ENCODE measurements at places on chromosomes 7 and 10.

DNA sequence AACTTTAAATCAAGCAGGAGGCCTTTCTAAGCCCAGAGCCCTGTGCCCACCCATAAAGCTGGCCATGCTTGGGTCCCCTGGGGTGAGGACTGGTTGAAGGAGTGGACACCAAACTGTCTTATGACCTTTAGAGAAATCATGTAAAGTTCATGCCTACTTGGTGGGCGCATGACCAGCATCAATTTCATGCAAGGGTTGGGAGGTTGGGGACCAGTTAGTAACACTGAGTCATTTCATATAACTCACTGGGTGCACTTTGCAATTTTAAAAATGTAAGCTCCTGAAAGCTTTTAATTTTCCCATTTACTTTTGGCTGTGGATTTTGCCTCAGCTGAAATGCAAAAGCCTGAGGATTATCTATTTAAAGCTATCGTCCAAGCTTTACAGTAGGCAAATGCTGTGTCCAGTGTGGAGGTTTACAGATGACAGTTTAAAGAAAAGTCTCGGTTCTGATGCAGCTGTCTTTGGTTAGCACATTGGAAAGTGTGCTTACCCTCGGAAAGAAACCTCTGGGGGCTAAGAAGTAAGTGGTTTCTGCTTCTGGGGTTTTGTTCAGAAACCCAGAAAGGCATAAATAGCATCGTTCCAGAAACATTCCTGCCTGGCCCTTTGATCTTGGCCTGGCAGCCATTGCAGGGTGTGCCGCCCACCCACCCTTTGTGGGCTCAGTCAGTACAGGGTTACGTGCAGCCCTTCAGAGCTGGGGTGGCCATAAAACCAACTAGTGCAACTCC is 48.8 kb upstream of the CHST15 start:
- no peak for DNase-seq

DNA sequence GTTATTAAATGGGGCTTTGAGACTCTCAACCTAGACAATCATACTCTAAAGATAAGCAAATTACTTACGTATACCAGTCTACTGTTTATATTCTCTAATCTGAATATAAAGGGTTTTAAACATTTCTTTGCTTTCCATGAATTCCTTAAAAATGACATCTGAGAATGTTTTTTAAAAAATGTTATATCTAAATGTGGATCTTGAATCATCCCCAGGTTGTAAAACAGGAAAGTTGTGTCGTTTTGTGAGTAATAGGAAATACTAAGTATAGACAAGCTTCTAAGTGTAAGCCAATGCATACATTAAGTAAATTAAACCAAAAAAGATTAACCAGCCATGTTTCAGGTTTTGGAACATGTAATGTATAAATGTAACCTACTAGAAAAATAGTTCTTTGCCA is 26.8 kb downstream of the ADD3 start:
- DNase-seq: no peak

DNA sequence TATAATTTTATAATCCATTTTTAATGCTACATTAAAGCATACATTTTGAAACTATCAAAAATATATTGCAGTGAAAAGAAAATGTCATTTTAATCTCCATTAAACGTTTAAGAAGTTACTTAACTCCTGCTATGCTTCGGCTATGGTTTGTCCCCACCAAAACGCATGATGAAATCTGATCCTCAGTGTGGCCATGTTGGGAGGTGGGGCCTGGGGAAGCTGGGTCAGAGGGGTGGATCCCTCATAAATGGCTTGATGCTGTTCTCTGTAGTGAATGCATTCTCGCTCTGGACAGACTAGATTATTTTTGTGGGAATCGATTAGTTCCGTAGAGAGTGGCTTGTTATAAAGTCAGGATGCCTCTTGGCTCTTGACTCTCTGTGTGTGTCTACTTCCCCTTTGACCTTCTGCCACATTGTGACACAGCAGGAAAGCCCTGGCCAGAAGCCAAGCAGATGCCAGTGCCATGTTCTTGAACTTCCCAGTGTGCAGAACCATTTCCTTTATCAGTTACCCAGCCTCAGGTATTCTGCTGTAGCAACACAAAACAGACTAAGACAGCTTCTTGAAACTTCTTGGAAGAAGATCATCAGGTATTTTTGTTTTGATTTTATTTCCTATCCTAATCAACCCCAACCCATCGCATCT is 77.8 kb downstream of the TCERG1L start:
- DNase-seq: no peak

DNA sequence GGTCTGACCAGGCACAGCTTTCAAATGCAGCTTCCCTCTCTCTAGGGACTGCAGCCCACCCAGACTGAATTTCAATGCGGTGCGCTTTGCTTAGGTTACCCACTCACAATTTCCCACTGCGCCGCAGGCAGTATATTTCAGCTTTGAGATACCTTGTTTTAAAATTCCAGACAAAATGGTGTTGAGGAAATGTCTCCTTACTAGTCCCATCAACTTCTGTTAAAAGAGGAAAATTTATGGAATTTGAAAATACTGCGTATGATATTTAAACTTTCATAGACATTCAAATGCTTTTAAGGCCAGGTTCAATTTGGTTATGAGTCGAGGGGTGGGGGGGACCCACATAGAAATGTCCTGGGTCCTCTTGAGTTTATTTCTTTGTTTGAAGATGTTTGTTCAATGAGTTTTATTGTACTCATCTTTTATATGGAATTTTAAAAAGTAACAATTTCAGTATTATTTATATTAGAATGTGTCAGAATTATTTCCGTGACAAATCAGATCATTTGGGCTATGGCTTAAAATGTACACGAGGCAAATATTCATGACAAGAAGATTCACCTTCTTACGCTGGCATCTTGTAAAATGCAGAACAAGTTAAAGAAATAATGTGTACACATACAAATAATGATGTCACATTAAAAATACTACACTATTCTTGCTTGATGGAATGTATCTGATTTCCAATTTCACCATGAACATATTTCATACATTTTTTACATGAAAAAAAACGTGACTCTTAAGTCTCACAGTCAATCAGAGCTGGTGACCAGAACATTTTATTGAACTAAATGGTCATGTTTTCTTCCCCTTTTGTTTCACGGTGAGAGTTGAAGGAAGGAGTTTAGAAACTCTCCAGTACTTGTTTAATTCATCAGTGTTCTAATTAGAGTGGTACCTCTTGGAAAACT is 1.3 kb downstream of the IKZF1 start:
- DNase-seq: no peak

- no peak for DNase-seq
Measured at GRCh38 chr10:90845726-90846125, 12.1 kb downstream of the HTR7 start.

- DNase-seq: no peak
Measured at GRCh38 chr7:129095258-129095657, 40.3 kb upstream of the TNPO3 start.

GRCh38 chr7:110119883-110120581 is 970.9 kb upstream of the LRRN3 start:
- peak; percentile 5 for DNase-seq

- DNase-seq: peak; percentile 50
Measured at GRCh38 chr10:63083904-63084689, 49.0 kb upstream of the NRBF2 start.

DNA sequence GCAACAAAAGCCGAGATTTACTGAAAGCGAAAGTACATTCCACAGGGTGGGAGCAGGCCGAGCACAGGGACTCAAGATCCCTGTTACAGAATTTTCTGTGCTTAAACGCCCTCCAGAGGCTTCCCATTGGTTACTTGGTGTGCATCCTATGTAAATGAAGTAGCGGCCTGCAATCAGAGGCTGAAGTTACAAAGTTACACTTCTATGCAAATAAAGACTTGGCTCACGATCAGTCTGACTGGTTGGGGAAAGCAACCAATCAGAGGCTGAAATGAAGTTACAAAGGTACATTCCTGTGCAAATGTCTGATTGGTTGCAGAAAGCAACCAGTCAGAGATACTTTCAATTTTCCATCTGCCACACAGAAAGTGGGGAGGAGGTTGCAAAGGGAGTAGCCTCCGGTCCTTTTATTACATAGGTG is 4.1 kb downstream of the ACBD7 start:
- DNase-seq: peak; percentile 53

- DNase-seq: no peak
Measured at GRCh38 chr7:134907639-134908038, 78.7 kb upstream of the AGBL3 start.

DNA sequence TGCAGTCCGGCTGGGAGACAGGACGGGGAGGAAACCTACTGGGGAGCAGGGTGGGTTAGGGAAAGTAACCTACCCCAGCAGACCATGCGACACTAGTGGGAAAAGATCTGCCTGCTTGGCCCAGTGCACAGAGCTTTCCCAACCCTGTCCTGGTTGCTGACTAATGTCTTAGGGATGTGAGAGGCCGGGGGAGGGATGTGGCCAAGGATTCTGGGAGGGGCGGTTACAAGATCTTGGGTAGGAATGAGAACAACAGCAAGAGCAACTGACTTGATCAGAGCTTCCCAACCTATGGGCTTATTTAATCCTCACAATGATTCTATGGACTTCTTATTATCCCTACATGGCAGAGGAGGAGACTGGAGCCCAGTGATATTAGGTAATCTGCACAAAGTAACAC is 24.0 kb upstream of the EIF5AL1 start:
- peak; percentile 93 for DNase-seq

- DNase-seq: no peak
Measured at GRCh38 chr7:135743907-135744731, 4.5 kb downstream of the FAM180A start.

DNA sequence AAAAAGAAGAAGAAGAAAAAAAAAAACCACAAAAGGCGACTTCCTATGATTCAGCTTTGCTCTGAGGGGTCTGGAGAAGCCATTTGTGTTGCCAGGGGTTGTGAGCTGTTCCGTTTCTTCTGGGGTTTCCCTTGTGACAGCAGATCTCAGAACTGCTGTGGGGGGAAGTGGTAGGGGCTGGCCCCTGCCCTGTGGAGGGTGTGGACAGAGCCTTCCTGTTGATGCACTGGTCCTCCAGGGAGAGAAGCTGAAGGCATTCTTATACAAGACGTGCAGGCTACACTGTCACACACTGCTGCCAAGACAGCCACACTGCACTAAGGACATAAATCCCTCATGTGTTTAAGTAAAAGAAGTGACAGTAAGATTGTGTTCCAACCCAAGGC is 17.3 kb upstream of the CSGALNACT2 start:
- no peak for DNase-seq

GRCh38 chr7:15503603-15504290 is 58.1 kb downstream of the AGMO start:
- no peak for DNase-seq

DNA sequence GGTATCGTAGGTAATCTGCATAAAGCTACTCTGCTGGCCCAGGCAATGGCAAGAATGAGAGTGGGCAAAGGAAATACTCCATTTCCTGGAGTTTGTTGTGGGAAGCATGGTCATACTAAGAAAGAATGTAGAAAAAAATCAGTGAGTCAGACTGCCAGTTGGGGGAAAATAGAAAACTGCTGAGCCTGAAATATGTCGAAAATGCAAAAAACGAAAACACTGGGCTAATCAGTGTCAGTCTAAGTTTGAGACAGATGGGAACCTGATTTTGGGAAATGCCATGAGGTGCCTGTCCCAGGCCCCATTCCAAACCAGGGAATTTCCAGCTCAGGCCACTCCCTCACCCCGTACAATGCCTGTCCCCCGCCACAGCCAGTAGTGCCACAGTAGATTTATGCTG is 150.0 kb downstream of the ZNF33B start:
- DNase-seq: peak; percentile 15

- DNase-seq: no peak
Measured at GRCh38 chr10:47253030-47253637, 46.9 kb upstream of the GDF10 start.

DNA sequence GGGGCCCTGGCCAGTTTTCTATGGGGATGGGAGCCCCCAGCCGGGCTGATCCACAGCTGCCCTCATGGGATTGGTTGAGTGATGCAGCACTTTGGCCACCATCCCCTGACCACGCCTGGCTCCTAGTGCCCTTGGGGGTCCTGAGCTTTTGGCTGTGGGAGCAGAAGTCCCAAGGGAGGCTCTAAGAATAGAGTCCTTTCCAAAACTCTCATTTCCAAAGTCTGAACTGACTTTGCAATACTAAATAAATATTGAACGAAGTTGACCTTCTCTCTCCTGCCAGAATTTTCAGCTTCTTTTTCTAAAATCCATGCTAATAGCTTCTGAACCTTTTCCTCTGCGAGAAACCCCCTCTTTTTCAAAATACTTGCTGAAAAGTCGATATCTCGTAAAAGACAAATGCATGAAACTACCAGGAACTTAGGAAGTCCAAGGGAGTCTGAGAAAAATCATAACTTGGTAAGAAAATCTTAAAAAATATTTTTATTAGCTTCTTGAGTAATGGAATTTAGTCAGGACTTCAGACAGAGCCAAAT is 62.7 kb upstream of the IGFBP3 start:
- no peak for DNase-seq

- no peak for DNase-seq
Measured at GRCh38 chr7:100674411-100675104, 1.0 kb downstream of the GNB2 start.

DNA sequence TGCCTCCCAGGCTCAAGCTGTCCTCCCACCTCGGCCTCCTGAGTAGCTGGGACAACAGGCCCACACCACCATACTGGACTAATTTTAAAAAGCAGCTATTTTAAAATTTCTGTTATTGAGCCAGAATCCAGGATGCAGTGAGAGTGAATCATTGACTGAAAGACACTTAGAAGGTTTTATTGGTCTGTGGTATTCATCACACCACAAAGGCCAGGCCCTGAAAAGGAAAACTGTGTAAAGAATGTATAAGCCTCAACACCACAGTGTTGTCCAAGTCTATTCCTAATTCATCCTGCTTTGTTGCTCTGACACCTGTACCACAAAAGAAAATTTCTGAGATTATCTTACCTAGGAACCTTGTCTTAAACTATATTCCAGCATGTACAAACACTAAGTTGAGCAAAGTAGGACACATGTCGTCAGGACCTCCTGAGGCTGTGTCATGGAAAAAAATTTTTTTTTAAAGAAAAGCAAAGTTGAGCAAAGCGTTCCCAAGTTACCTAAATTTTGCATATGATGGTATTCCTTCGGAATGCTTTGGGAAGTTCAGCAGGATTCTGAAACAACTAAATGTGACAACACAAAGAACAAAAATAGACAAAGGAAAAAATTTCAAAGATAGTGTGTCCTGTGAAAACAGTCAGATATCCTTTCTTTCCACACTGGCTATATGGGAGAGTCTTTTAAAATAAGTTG is 129.6 kb upstream of the MKLN1 start:
- peak; percentile 7 for DNase-seq

- peak; percentile 14 for DNase-seq
Measured at GRCh38 chr10:112565434-112566053, 118.5 kb downstream of the VTI1A start.

DNA sequence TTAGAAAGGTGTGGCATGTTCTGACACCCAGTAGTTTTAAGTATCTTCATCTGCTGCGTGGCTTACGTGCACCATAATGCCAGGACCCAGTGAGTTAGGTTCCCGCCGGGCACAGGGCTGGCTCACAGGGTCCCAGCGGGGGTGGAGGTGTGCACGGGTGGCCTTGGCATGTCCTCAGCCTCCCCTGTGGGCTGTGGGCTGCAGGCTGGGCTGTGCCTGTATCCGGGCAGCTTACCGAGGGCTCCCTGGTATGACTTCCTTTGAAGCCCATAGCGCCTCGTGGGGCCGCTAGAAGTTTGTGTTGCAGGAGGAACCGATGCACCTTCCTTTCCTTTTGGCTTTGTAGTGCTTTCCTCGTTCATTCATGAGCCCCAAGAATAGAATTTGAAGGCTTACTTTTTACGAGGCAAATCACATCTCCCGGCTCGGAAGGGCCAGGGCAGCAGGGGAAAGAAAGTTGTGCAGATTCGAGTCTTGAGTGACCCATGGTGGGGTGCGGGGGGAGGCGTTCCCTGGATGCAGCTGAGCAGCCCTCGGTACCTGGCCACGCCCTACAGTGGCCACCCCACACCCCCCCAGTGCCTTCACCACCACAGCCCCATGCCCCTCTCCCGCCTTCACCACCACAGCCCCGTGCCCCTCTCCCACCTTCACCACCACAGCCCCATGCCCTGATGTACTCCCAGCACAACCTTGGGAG is 113.2 kb downstream of the WDR37 start:
- DNase-seq: no peak

All from H54 (cell line).